ENCODE measurements at places on chromosomes 6 and 20.

DNA sequence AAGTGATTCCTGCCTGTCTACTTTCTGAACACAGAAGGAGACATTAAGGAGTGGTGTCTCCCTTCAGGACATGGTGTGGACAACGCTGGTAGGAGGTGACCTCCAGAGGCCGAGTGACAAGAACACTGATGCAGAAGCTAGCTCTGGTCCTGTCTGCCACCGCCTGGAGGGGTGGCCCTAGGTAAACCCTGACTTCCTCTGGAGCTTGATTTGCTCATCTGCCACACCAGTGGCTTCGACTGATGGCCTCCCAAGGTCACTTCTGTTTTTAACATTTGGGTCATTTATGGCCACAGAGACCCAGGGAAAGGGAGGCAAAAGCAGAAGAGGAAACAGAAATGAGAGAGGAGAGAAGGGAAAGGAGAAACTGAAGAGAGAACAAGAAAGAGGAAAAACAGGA is 49.4 kb upstream of the SLC22A23 start:
- DNase-seq = no peak

GRCh38 chr6:168428052-168428826 is 12.7 kb upstream of the SMOC2 start:
- no peak for DNase-seq

DNA sequence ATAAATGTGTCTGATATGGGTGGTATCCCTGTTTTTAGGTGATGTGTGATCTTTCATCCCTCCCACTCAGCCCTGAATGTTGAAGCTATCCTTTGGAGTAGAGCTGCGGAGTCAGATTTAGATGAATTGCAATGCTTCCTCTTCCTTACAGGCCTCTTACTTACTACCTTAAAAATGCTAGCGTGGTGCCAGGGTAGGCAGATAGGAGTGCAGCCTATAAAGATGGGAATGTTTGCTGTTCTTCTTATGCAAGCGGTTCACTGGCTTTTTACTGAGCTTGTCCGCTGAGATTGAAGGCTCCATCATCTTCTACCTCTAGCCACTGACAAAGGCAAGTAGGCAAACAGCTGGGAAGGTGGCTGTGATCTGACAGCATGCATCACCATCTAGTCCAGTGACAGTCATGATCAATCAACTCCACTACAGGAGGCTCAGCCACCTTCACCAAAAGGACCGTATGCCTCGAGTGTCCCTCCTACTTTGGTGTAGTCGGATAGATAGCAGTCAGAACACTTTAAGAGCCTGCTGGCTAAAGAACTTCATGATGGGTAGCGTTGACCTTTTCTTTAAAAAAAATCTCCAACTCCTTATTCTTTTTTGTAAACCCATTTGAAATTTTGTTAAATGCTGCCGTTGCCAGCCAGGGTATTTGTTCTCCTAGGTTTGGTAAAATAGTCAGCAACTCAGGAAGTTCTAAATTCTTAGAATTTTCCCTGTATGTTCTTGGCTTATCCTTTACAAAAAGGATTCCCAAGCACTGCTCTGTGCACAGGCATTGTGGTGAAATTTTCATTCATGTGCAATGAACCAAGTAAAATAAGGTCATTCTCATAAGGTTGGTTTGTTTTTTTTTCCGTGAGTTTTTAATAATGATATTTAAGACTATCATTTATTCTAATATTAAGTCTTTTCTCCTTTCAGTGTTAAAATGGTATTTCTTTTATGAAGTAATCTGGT is 169.6 kb downstream of the MTHFD1L start:
- DNase-seq = no peak

DNA sequence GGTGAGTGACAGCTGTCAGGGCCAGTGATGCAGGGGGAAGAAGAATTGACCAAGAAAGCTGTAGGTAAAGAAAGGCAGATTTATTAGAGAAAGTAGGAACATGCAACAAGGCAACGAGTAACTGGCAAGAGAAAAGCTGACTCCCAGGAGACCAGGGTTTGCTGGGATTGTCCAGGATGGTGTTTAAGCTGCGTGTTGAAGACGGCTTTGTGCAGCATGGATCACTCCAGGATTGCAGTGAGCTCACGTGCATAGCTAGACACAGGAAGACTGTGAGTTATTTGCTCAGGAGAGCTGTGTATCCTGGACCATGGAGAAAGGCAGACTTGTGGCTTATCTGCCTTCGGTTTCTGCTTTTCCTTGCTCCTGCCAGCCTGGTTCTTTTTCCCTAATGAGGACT is 87.6 kb downstream of the TTLL2 start:
- no peak for DNase-seq

DNA sequence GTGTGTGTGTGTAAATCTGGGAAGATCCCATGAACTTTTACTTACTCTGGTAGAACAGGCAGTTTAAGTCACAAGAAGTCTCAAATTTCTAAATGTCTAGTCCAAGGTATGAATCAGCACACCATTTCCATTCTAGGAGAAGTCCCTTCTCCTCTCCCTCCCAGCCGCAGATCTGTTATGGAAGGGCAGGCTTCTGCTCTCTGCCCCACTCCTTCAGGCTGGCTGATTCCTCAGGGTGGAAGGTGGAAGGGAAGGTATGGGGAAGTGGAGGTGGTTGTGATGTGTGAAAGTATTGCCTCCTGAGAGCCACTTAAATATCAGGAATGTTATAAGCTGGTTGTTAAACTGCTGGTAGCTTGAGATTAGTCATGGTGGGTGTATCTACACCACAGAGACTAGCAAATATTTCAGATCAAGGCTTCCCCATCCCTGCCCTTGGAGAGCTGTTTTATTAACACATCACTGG is 44.5 kb upstream of the LAMA4 start:
- DNase-seq = peak; percentile 73
